ENCODE measurements at places on chromosomes 5 and 9. TPM values are rescaled to one million over a fixed set of nuclear protein-coding genes. Genes with fewer than 3 reads are reported as not detected.

- peak overlapping the region; percentile 47 for H3K27ac ChIP-seq
- no peak overlapping the region for H3K4me3 ChIP-seq
- peaks cover 59% of the 10 kb centered on the region for H3K4me1 ChIP-seq
- peaks cover 8% of the 10 kb centered on the region for H3K36me3 ChIP-seq
- DNase-seq: no peak
- H3K27me3 ChIP-seq: no peaks in the 10 kb centered on the region
Measured at GRCh38 chr5:134124289-134125038, 10.0 kb downstream of the TCF7 start.

Gene IL33
- not detected for total RNA-seq

DNA sequence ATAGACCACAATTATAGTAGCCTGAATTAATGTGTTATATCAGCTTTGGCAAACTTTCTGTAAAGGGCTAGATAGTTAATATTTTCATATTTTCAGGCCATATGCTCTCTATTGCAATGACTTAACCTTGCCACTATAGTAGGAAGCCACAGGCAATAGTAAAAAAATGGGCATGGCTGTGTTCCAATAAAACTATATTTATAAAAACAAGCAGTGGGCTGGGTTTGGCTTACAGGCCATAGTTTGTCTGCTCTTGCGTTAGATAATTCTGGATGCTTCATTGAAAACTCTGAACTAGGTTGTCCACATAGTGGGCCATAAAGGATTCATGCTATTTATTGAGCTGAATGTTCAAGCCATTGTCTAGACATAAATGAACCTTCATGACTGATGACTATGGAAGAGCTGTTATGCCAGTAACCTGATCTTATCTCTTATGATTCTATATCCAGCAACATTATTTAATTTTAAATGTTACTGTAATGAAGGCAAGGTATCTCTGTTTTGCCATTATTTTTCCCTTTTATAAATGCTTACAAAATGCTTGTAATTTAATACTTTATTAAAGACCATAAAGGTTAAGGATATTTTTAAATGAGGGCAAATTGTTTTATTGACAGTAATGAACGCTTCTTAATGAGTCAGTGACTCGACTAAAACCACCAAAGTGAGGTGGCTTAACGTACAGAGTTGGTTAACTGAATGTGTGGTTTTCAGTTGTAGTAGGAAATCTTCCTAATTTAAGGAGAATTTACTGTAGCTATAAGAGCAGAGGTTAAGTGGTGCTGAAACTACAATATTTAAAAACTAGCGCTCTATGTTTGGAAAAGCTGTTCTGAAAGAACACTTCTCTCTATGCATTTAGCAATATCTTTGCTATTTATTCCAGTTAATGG, 560.6 kb downstream of the PRR16 start:
- no peak for DNase-seq
- H3K4me1 ChIP-seq: no peaks in the 10 kb centered on the region
- no peaks in the 10 kb centered on the region for H3K36me3 ChIP-seq
- H3K27me3 ChIP-seq: no peaks in the 10 kb centered on the region
- H3K27ac ChIP-seq: no peak overlapping the region

Gene OR1J2
- total RNA-seq: not detected

DNA sequence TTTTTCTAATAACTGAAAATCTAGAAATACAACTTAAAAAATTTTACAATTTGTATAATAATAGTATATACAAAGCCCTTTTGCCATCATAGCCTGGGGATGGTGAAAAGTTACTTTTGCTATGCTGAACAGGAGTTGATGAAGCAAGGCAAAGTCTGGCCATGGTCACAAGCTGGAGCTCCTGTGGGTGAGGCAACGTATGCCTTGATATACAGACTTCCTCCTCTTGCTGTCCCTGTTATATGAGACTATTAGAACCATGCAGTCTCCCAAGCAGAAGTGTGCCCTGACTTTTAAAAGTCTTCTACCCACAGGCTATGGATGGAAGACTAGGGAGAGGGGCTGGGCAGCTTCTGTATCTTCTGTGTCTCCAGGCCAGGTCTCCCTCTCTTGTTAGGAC, 15.7 kb downstream of the FAM151B start:
- H3K36me3 ChIP-seq: no peaks in the 10 kb centered on the region
- no peak for DNase-seq
- H3K4me1 ChIP-seq: no peaks in the 10 kb centered on the region
- no peak overlapping the region for H3K27ac ChIP-seq
- no peaks in the 10 kb centered on the region for H3K27me3 ChIP-seq
- no peak overlapping the region for H3K4me3 ChIP-seq

DNA sequence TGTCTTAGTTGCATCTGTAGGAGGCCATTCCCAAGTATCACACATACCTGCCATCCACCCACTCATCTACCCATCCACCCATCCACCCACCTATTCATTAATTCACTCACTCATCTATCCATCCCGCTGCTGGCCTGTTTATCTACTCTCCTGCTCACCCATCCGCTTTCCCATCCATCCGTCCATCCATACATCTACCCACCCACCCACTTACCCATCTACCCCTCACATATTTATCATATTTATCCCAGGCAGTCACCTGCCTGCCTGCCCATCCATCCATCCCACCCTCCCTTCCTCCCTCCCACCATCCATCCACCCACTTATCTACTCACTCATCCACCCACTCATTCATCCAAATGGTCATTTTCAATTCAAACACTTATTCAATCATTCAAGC, 143.9 kb upstream of the PANK3 start:
- no peaks in the 10 kb centered on the region for H3K4me1 ChIP-seq
- no peak overlapping the region for H3K27ac ChIP-seq
- DNase-seq: no peak
- H3K4me3 ChIP-seq: no peak overlapping the region

Gene BTNL8
- not detected for total RNA-seq

Gene SLC6A7
- not detected for total RNA-seq

- H3K27ac ChIP-seq: no peak overlapping the region
- H3K36me3 ChIP-seq: no peaks in the 10 kb centered on the region
- H3K27me3 ChIP-seq: no peaks in the 10 kb centered on the region
- DNase-seq: no peak
- no peak overlapping the region for H3K4me3 ChIP-seq
- H3K4me1 ChIP-seq: peaks cover 4% of the 10 kb centered on the region
Measured at GRCh38 chr5:142931896-142932686, 161.9 kb downstream of the ARHGAP26 start.
